Fibroblast of upper back skin (primary cell): ENCODE measurements at places on chromosomes 5 and 9.
A peak's percentile ranks its signal among the peaks of the same experiment; 100 is the strongest.

- peak; percentile 54 for DNase-seq
These were observed 17.4 kb downstream of the CDH9 start for GRCh38 chr5:27020973-27021372.

GRCh38 chr5:68217528-68217927 is 2.0 kb downstream of the PIK3R1 start:
- no peak for DNase-seq

DNA sequence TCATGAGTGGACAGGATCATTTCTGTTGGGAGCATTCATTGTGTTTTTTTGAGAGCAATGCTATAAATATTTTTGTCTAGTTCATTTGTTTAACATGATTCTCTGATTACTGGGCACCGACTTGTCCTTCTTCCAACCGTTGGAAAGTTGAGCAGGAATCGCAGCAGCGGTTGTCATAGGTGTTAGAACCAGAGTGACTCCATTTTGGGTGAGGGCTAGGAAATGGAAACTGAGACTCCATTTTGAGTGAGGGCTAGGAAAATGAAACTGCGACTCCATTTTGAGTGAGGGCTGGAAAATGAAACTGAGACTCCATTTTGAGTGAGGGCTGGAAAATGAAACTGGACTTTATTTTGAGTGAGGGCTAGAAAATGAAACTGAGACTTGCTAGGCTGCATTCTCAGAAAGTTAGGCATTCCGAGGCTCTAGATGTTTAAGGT is 100.6 kb downstream of the ICE1 start:
- DNase-seq = no peak

GRCh38 chr5:4924577-4924976 is 215.6 kb upstream of the ADAMTS16 start:
- DNase-seq = no peak

DNA sequence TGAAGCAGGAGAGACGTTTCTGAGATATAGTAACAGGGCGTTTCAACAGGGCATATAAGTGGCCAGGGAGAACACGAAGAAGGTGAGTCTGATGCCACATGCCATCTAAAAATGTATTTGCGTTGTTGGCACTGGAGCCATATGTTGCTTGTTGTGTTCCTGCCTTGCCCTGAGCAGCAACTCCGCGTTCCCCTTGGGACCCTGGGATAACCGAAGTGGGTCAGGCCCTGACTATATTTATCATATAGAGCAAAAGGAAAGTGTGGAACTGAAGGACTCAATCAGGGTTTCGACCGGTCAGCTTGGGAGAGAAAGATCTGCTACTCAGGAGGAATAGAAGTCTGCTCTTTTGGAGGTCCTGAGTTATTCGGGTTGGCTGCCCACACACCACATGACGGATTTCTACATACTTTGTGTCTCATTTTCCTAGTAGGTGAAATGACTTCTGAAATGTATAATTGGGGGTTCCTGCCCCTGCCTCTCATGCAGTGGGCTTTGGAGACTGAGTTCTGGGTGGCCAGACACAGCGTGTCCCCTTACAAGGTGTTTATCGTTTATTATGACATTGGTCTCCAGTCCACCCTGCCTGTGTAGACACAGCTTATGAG is 3.0 kb downstream of the STC2 start:
- no peak for DNase-seq

DNA sequence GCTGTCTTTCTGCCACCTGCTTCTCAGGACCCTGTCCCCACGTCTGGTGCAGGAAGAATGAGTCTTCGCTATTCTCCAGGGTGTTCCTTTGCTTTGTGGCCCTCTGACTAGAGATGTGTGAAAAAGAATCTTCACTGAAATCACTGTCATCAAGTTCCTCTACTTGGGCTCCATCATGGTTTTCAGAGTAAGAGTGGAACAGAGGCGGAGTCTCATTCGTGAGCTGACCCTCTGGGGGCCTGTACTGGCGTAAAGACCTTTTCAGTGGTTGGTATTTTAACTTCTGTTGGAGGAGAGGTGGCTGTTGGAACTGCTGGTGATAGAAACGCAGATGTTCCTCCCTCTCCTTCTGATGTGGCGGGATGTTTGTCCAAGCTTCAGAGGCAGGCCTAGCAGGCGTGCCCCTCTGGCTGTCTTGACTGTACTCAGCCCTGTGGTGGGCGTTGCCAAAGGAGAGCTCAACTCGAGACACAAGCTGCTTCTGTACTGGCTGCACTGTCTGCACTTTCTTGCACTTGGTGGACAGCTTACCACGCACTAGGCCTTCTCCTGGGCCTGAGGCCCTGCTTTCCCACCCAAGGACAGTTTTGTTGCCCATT is 72.0 kb downstream of the KIF24 start:
- DNase-seq = no peak

DNA sequence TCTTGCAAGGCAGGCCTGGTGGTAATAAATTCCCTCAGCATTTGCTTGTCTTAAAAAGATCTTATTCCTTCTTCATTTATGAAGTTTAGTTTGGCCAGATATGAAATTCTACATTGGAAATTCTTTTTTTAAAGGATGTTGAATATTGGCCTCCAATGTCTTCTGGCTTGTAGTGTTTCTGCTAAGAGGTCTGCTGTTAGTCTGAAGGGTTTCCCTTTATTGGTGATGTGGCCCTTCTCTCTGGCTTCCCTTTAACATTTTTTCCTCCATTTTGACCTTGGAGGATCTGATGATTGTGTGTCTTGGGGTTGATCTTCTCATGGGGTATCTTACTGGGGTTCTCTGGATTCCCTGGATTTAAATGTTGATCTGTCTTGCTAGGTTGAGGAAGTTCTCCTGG is 33.5 kb upstream of the PRR16 start:
- no peak for DNase-seq

GRCh38 chr9:7963026-7963425 is 163.4 kb upstream of the DMAC1 start:
- DNase-seq = no peak

DNA sequence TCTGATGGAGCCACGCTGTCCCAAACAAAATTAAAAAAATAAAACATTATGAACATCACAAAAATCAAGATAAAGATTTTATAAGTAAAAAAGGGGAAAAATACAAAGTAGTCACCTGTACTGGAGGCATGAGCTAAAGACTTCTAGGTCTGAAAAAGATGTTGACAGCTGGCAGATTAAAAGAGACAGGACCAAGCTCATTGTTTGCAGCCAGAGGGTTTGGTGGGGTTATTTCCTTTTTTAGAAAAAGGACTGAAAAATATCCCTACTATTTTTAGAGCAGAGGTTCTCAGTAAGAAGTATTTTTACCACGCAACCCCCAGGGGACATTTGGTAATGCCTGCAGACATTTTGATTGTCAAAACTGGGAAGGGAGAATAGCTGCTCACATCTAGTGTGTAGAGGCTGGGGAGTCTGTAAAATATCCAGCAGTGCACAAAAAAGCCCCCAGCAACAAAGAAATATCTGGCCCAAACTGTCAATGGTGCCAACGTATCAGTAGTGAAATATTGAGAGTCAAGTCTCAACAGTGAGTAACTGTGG is 353.4 kb downstream of the TLE1 start:
- DNase-seq = peak; percentile 32

GRCh38 chr5:150485693-150486401 is 22.1 kb upstream of the NDST1 start:
- DNase-seq = peak; percentile 51

- DNase-seq = no peak
These were observed 26.5 kb downstream of the ANKRD33B start for GRCh38 chr5:10590226-10590999.

DNA sequence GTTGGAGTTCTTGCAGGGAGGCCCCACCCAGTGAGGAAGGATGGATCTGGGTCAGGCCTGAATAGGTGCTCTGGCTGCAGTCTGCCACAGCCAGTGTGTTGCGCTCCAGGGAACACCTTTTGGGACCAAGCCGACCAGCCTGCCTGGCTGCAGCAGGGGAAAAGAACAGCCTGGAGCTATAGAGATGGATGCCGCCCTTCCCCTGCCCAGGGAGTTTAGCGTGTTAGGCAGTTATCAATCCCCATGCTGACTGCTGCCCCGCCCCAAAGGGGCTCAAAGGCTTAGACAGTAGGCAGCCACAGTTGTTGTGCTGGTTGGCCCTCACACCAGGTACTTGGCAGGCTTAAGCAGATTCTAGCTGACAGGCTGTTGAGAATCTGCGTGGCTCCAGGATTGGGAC is 153.4 kb upstream of the ADAMTS19 start:
- DNase-seq = no peak

DNA sequence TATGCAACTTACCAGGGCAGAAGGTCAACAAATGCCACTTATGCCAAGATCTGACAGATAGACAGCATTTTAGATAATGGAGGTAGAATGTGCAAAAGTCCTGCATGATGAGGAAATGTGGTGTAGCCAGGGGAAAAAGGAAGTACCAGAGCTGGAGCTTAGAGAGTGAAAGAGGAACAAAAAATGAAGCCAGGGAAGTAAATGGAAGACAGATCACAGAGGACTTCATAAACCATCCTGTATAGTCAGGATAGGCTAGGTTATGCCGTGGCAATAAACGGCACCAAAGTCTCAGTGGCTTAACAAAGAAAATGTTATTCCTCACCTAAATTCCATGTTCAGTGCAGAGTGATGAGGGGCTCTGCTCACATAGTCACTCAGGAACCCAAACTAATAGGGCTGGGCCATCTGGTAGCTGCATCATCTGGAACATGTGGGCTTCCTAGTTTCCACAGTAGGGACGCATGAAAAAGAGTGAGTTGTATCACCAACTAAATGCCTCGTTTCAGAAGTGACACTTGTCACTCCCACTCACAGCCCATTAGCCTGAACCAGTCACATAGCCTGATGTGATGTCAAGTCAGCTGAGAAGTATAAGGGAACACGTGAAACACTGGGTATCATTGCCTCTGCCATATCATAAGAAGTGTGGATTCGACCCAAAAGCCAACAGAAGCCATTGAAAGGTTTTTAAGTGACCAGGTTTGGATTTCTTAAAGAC is 70.3 kb downstream of the SH3RF2 start:
- no peak for DNase-seq

DNA sequence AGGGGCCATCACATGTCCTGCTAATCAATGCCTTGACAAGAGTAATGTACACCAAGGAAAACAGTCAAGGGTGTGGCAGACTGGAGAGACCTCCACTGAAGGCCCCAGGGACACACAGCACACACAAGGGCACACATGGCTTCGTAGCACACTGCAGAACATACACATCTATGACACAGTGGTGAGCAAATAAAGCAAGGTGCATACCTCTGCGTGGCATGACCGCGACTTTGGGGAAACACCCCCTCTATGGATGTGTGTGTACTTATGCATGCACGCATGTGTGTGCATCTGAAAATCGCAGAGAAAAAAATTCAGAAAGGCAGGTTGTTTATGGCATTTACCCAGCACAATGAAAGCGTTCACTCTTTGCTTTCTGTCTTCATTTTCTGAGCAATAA is 20.5 kb downstream of the SEMA4D start:
- no peak for DNase-seq

GRCh38 chr5:87452837-87453236 is 40.1 kb upstream of the CCNH start:
- DNase-seq = no peak

GRCh38 chr5:148418511-148418910 is 34.8 kb downstream of the FBXO38 start:
- no peak for DNase-seq

DNA sequence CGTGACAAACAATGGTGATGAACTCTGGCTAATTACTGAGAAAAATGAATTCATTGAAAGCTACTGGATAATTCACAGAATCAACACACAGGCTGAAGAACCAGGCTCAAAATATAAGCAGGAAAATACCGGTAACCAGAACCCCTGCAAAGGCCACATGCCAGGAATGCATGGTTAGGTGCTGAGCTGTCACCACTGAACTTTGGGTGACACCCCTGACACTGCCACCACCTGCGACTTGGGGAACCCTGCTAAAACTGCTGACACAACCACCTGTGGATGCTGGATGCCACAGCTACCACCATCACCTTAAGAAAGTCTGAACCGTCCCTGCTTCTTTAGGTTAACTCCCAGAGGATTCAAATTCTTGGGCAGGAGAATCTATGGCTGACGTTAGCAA is 72.0 kb upstream of the NR4A3 start:
- no peak for DNase-seq

DNA sequence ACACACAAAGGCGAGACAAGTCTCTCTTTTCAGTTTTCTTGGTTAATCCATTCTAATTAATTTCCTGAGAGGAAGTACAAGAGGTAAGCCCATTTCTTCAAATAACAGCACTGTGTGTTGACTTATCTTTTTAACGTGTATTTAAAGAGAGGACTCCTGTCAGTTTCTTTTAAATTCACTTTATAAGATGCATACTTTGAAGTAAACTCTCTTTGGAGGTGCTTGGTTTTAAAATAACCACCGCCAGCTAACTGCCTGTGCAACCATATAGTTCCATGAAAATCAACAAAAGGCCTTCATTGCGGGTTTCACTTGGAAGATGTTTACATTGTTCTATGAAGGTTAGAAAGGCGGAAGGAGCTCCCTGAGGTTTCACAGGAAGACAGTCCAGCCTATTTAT is 13.1 kb upstream of the SERINC5 start:
- DNase-seq = no peak

GRCh38 chr9:38432922-38433510 is 8.8 kb upstream of the IGFBPL1 start:
- DNase-seq = peak; percentile 40
